ENCODE measurements at places on chromosomes 1 and 21. TPM values are rescaled to one million over a fixed set of nuclear protein-coding genes. Genes with fewer than 3 reads are reported as not detected.
A peak's percentile ranks its signal among the peaks of the same experiment; 100 is the strongest.

DNA sequence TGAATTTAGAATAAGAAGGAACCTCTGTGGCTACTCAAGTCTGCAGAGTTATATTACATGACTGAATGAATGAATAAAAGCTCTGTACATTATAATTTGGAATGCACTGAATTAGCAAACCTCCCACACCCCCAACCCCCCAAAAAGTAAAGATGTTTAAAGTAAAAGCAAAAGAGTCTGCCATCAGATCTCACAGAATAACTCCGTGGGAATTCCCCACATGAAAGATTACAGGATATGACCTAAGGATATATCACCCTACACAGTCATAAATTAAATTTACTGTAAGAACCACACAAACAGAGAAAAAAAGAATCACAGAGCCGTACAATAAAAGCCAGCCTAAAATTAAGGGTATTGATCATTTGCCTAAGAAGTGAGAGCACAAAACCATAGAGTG, 587.3 kb downstream of the PTPRC start:
- no peak for DNase-seq

DNA sequence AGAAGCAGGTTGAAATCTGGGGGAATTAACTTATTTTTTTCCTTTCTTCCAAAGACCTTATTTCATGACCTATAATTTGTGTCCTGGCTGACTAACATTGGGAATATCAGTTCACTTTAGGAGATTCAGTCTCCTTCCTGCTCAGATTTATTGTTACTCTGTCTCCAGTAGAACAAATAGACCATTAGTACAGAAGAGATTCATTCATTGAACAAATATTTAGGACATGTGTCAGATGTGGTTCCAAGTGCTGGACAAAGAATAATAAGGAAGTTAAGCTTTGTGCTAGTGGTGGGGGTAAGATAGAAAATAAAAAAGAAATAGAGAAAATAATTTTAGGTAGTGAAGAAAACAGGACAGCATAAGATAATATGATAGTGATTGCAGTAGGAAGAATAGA, 20.3 kb downstream of the ZMYM4 start:
- DNase-seq, result no peak

The KCNH1 gene
- total RNA-seq, result not detected

The IPP gene
- total RNA-seq, result 9.2 TPM

The TSPAN2 gene
- total RNA-seq, result 0.84 TPM

DNA sequence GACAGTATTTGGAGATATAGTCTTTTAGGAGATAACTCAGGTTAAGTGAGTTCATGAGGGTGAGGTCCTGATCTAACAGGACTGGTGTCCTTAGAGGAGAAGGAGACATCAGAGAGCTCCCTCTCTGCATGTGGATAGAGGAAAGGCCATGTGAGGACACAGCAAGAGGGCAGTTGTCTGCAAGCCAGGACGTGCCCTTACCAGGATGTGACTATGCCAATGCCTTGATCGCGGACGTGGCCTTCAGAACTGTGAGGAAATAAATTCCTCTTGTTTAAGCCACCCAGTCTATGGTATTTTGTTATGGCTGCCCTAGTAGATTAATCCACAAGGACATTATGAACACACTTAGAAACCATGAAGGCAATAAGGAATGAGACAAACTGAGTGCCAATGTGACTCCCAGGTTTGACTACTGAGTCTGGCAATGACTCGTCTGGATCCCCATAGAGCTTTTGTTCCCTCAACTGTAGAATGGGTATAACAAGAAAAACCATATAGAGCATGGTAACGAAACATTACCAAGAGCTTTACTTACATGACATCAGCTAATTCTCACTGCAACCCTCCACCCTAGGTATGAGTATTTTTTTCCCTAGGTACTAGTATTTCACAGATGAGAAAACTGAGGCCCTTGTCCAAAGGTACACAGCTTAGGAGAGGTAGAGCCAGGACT, 6.5 kb downstream of the URB1 start:
- no peak for DNase-seq

GRCh38 chr1:221076391-221076811, 197.2 kb downstream of the HLX start:
- DNase-seq, result no peak

DNA sequence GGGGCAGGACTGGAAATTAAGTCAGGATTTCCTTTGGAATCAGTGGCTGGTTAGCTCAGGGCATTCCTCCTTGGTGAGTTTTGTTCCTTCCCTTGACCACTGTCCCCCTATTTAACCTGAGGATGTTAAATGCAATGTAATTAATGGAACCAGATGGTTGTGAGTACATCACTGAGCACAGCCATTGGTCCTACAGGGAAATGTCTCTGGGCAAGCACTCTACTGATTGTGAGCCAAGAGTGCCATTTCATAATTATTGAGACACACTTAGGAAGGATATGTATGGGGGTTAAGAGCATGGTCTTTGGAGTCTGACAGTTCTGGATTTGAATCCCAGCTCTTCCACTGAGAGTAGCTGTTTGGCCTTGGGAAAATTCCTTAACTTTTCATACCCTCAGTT, 74.4 kb downstream of the SPAG17 start:
- no peak for DNase-seq

- DNase-seq, result no peak
Measured at GRCh38 chr1:100184536-100184935, 6.5 kb upstream of the LRRC39 start.

The LENEP gene
- 1.1 TPM for total RNA-seq

GRCh38 chr21:24045373-24045772, 1561.9 kb downstream of the MRPL39 start:
- DNase-seq, result no peak

DNA sequence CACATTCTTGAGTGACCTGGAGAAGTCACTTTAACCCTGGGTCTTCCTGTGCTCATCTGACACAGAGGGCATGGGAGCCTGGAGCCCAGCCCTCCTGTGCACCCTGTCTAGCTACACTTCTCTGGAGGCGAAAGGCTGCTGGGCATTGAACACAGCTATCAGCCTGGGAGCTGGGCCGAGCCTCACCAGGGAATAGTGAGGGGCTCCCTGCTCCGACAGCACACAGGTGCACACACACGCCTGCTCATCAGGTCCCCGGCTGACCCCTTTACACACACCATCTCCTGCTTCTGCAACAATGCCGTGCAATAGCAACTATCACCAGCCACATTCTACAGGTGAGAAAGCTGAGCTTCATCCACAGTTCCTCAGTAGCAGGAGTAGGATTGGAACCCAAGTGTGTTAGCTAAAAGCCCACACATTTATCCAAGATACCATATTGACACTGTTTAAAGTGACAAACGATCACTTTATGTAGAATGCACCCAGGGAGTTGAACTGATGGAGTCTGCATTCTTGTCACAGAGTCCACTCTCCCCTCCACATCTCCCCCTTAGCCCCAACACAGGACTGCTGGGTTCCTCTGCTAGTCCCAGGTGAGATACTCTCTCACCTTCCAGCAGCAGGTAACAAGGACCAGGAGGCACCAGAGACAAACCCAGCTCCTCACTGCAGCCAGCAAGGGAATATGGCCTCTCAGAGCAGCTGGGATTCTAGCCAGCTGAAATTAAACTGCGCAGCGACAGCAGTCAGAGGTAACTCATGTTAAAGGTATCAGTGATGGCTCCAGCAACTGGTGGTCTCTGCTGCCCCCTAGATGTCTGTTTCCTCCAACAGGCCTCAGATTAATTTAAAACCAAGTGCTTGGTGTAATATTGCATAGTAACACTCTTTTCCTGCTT, 18.3 kb upstream of the CAPN8 start:
- DNase-seq, result peak; percentile 71

The GADD45A gene
- 17.9 TPM for total RNA-seq

Measured in activated CD8-positive, alpha-beta T cell treated with anti-CD3 and anti-CD28 coated beads, Interleukin-2, amount 10 ng/mL, durations not matched to agents 7 days and 5 days (primary cell).